ENCODE measurements at places on chromosomes 13 and 19. TPM values are rescaled to one million over a fixed set of nuclear protein-coding genes. Genes with fewer than 3 reads are reported as not detected.

DNA sequence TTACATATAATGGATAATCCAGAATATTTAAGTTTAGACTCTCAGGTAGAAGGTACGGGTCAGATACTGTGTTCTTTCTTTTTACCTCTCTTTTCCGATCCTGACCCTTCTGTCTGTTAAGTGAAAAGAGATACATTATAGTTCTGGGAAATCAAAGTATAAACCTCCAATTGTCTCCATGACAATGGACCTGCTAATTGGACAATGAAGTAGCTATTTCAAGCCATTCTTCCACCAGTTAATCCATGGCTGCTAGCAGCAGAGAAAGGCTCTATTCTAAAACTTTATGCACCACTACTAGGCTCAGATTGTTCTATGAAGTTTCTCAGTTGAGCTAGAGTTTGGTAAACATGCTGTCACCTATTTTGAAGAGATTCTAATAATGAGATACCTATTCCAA lies 8.3 kb upstream of the NBEA start:
- DNase-seq: no peak

DNA sequence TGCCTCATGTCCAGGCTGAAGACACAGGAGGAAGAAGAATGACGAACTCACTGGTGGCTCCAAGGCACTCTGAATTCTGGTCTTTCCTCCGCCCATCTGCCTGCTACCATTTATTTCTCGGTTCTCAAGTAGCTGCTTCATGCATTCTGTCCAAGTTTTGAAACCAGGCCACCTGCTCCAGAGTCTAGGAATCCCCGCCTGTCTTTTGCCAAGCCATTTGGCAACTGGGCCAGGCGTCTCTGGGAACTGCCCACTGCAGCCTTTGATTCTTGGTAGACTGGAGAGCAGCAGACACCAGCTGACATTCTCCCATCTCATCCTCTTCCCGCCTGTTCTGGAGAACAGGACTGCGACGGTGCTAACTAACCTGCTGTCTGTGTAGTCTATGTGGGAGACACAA lies 10.8 kb downstream of the SLC35E1 start:
- DNase-seq: no peak

- DNase-seq: peak; percentile 79
These were observed 1.5 kb downstream of the RGCC start for GRCh38 chr13:41458761-41459431.

GRCh38 chr19:45747513-45747912 lies 14.3 kb downstream of the MEIOSIN start:
- DNase-seq: no peak

- DNase-seq: no peak
These were observed 322.4 kb downstream of the OLFM4 start for GRCh38 chr13:53351021-53351420.

DNA sequence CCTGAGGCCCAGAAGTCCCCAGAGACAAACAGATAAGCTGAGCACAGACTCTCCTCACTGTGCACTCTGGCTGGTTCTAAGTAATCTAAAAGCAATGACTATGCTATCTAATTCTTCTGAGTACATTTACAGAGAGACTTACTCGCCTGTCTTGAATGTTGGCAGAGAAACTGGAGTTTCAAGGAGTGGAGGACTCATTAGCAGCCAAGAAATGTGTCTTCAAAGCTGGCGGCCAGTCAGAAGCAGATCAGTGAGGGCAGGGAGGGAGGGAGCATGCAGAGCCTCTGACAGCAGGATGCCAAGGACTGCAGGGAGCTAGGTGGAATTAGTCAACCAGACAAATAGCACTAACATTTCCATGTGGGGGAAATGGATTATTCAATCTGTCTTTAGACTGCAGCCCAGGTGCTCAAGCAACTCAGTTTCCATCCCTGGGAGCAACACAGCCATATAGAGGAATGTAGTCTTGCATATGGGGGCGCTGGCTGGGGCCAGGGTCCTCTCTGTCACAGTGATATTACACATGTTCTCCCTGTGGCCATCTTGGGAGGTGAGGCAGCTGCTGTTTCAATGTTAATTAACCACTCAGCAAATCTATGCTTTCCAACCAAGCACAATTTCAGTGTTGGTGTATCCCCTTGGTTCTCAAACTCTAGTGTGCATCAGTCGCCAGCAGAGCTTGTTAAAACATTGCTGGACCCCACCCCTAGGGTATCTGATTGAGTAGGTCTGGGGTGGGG lies 97.9 kb downstream of the CCNA1 start:
- DNase-seq: no peak

DNA sequence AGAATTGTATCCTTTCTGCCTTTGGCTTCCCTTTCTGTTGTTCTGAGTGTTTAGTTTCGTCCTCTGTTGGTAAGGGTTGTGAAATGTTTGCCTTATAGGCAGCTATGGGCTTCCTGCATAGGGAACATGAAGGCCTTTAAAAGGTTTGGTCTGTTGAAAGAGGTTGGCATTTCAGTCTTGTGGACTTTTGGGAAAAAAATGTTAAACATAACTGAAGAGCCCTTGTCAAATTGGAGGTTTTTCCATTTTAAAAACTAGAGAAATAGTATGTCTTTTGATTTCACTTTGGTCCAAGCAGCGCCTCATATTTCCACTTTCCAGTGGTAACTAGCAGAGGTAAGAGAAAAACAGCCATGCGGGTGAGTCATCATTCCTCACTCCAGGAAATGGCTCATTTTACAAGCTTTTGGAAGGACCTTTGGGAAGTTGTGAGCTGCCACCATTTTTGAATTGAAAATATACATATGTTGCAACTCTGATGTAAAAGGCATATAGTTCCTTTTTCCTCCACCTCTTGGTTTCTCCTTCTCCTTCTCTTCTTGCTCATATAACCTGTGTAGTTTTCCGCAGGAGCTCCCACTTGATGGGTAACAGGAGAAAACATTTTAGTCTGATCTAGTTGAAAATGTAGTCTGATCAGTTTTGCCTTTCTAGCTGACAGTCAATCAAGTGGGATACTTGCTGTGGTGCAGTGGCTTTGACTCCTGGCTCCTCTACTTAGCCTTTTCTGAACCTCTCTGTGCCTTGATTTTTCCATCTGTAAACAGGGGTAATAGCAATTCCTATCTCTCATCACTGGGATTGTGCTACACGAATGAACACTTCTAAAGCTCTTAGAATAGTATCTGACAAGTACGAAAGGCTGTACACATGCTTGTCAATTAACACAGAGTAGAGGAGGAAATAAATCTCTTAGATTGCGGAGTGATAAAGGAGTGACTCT lies 23.0 kb downstream of the GPC6 start:
- DNase-seq: no peak

- DNase-seq: no peak
These were observed 45.7 kb upstream of the F7 start for GRCh38 chr13:113059891-113060290.

GRCh38 chr13:113552079-113552478 lies 32.5 kb upstream of the TFDP1 start:
- no peak for DNase-seq

DNA sequence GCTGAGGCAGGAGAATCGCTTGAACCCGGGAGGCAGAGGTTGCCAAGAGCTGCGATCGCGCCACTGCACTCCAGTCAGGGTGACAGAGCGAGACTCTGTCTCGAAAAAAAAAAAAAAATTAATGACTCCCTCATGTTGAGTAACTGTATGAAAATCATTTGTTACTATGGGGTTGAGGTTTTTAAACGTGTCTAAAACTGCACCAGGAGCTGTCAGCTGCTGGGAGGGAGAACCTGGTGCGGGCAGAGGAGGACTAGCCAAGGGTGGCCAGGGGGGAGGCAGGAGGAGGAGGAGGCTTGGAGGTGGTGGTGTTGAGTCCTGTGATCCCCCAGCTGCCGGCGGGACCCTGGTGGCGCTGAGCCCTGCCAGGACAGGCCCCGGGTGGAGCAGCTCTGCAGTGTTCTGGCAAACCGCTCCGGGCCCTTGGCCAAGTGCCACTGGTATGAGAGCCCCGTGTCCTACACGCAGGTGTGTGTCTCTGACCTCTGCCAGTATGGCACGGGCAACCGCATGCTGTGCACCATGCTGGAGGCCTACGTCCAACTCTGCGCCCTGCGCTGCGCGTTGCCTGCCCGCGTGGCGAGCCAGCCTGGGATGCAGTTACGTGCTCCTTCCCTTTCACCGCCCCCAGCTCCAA lies 17.1 kb upstream of the FXYD3 start:
- no peak for DNase-seq

- no peak for DNase-seq
These were observed 158.8 kb downstream of the NHLRC3 start for GRCh38 chr13:39196965-39197646.

DNA sequence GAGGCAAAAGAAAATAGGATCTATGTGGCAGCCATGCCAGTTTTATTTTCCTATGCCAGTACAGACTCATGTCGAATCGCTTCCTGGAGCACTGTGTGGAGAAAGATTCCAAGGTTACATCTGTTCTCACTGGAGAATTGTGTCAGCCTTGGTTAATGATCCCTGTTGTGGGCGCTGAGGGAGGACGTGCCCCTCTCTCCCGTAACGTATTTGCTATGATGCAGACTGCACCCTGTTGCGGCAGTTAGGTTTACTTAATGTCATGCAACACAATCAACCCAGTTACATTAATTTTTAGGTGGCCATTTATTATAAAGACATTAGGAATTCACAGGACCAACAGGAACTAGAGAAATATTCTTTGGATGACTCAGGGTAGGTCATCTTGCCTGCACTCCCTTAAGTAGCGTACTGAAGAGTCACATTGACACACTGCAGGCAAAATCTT lies 892.9 kb downstream of the EFNB2 start:
- no peak for DNase-seq

DNA sequence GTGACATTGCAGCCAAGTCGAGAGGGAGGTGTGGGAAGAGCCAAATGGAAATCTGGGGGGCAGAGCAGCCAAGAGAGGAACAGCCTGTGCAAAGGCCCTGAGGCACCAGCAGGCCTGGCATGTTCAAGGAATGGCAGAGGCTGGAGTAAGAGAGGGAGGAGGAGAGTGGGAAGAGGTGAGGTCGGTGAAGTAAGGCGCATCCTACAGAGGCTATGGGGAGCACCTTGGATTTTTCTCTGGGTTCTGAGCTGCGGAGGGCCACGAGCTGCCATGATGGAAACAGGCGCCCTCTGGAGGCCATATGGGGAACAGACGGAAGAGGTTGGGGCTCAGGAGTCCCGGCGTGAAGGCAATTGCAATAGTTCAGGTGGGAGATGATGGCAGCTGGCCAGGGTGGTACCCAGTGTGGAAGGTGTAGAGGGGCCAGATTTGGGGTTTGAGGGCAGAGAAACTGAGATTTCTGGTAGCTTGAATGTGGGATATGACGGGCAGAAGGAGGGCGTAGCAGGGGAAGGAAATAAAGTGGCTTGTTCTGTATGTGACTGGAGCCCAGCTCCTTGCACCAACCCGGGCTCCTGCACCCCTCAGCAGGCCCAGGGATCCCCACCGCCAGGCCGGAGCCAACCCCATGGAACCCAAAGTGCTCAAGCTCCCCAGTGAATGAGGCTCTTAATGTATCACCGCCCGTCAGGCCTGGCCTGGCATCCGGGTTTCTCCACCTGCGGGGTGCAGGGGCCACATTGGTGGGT lies 20.5 kb upstream of the STRN4 start:
- peak; percentile 70 for DNase-seq

DNA sequence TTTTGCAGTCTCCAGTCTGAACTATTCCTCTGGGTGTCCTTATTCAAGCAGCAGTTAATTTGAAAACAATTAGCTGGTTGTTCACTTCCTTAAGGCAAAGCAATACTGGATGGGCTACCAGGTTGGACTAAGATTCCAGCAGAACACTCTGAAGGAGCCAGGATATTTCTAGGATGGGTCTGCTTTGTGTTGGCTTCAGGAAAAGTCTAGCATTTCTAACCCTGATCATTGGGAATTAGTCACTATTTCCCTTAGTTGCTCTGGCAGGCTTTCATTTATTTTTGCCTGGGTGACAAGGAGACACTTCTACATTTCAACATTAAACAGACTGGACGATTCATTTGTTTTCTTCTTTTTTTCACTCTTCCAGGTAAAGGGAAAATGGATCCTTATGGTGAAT lies 228.4 kb downstream of the ENOX1 start:
- no peak for DNase-seq

GRCh38 chr19:42573642-42574041 lies 21.1 kb downstream of the CEACAM8 start:
- no peak for DNase-seq

DNA sequence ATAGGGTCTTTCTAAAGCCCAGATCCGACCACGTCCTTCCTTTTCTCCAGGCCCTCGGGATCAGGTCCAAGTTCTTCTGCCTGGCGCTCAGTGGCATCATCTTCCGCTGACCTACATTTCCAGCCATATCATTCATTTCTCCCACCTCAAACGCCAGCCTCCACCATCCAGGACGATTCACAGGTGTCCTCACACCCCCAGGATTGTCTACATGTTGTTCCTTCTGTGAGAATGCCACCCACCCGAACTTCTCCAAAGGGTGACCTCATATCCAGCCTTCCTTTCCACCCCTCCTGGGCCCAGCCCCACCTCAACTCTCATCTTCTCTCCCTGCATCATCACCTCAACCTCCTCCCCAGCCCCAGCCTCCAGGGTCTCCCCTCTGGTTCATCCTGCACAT lies 4.7 kb upstream of the KLK5 start:
- DNase-seq: no peak

DNA sequence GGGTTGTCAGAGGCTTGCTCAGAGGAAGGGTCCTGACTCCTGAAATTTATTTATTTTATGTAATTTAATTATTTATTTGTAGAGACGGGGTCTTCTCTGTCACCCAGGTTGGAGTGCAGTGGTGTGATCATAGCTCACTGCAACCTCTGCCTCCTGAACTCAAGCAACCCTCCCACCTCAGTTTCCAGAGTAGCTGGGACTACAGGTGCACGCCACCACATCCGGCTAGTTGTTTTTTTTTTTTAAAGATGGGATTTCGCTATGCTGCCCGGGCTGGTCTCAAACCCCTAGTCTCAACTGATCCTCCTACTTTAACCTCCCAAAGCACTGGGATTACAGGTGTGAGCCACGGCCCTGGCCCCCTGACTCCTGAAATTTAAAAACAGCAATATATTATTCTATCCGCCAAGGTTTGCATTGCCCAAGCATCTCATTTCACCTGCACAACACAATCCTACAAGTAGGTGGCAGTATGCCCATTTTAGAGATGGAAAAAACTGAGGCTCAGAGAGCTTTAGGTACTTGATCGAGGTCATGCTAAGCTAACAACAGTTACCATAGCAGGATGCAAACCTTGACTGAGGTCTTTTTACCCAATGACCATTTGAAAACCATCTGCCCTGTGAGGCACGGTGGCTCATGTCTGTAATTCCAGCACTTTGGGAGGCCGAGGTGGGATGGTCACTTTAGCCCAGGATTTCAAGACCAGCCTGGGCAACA lies 18.1 kb downstream of the ARHGEF18 start:
- no peak for DNase-seq

- DNase-seq: no peak
These were observed 601.3 kb upstream of the MIR17HG start for GRCh38 chr13:90746230-90746629.

- DNase-seq: peak; percentile 60
These were observed 442 bp downstream of the REXO1 start for GRCh38 chr19:1847684-1848398.

Gene F2RL3
- total RNA-seq: not detected

Gene SIGLEC12
- total RNA-seq: not detected

Gene ZNF471
- not detected for total RNA-seq

Gene ADAMTS10
- 0.77 TPM for total RNA-seq

Gene ZNF433
- total RNA-seq: 1.3 TPM

Gene MIA
- total RNA-seq: 1.1 TPM

Gene LGALS14
- 2.4 TPM for total RNA-seq

Gene ZNF787
- total RNA-seq: 60.0 TPM

Measured in Caco-2 (cell line).